ENCODE measurements at places on chromosomes 7 and 10.

DNA sequence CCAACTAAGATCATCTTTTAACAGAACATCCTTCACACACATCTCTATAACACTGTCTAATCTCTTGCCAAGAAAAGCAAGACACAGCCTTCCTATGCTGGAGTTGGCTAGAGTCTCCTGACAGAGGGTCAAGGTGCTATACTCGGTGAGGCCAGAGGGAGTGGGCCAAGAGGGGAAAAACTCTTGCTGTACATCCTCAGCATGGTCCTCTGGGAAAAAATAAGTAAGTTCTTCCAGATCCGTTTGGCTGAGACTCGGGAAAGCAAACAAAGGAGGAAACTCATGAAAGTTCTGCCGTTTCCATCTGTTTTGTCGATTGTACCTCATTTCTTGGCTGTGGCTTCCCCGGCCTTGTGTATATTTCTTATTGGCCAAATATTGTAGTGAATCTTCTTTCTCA is 33.9 kb downstream of the VWDE start:
- DNase-seq, result no peak

GRCh38 chr10:62386356-62387320 is 12.5 kb downstream of the ZNF365 start:
- DNase-seq, result no peak

DNA sequence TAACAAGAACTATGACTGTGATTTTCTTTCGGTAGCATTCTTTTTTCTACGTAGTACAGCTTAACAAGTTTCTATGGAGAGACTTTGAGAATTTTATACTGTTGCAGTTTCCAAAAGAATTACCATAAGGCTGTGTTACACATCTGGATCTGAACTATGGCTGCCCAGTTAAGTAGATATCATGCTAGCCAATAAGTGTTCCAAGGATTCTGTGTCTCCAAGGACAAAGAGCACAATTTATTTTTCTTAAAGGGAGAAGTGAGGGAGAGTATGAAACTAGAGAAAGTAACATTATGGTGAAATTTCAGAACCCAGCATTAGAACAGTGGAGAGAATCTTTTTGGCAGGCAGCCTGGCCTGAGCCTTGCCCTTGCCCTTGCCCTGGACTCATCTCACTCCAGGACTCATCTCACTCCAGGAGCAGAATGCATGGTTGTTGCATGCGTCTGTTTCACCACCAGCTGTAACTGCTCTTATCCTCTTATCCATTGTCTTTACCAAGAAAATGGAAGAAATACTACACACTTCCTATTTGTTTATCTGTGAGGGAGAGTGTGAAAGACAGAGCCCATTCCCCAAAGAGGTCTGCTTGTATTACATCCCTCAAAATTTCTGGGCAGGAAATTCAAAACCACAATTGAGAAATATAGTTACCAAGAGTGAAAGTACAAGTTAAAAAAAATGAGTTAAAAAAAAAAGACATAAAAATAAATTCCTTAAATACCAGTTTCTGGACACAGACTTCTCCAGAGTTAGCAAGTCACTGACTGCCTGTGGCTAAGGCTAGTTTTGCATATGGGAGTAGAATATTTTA is 1067.5 kb downstream of the NRG3 start:
- no peak for DNase-seq

DNA sequence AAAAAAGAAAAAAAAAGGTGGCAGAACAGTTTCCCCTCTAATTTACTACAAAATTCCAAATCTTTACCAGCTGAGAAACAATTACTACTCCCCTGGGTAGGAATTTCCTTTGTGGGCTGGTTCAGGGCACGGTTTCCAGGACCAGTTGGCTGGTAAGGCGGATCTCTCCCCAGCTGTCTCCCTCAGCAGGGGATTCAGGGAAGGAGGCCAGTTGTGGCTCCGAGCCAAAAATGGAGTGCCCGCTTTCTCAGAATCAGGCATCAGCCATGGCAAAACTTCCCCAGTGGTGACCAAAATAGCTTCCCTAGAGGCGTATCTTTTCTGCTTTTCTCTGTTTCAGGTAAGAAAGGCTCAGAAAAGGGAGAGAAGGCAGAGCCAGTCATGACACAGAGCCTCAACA is 91.2 kb downstream of the ZNF22 start:
- DNase-seq, result no peak

DNA sequence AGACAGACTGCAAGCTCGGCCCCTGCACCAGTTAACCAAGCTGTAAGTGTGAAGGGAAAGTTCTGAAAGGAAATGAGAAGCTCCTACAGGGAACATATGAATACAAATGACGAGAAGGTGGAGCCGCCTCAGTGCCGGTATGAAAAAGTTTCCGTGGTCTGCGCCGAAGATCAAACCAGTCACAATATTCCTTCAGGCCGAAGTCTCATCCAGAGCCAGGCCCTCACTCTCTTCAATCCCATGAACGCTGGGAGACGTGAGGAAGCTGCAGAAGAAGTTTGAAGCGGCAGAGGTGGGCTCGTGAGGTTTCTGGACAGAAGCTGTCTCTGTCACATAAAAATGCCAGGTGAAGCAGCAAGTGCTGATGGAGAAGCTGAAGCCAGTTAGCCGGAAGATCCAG is 71.9 kb downstream of the CFAP46 start:
- DNase-seq, result no peak

- DNase-seq, result no peak
These were observed 133.1 kb upstream of the PPP2R2D start for GRCh38 chr10:131767716-131768115.

DNA sequence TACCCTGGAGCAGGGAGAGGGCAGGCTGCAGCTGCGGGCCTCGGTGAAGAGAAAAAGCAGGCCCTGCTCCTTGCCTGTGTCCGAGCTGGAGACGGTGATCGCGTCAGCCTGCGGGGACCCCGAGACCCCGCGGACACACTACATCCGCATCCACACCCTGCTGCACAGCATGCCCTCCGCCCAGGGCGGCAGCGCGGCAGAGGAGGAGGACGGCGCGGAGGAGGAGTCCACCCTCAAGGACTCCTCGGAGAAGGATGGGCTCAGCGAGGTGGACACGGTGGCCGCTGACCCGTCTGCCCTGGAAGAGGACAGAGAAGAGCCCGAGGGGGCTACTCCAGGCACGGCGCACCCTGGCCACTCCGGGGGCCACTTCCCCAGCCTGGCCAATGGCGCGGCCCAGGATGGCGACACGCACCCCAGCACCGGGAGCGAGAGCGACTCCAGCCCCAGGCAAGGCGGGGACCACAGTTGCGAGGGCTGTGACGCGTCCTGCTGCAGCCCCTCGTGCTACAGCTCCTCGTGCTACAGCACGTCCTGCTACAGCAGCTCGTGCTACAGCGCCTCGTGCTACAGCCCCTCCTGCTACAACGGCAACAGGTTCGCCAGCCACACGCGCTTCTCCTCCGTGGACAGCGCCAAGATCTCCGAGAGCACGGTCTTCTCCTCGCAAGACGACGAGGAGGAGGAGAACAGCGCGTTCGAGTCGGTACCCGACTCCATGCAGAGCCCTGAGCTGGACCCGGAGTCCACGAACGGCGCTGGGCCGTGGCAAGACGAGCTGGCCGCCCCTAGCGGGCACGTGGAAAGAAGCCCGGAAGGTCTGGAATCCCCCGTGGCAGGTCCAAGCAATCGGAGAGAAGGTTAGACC is 138.0 kb upstream of the STK17A start:
- no peak for DNase-seq

DNA sequence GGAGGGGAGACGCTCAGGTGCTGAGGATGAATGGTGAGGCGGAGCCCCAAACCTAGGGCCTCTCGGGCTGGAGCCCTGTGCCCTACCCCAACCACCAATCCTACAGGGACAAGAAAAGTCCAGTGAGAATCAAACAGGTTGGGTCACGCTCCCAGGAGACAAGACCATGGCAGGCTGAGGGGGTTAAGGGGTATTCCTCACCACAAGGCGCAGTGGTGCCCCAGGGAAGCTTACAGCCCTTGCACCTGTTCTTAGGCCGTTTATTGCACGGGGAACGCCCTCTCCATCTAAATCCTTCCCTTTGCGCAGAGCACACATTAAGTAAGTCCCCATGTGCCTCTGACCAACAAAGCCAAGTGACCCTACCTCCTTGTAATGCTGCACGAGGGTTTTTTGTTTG is 3.5 kb downstream of the FZD9 start:
- DNase-seq, result no peak

DNA sequence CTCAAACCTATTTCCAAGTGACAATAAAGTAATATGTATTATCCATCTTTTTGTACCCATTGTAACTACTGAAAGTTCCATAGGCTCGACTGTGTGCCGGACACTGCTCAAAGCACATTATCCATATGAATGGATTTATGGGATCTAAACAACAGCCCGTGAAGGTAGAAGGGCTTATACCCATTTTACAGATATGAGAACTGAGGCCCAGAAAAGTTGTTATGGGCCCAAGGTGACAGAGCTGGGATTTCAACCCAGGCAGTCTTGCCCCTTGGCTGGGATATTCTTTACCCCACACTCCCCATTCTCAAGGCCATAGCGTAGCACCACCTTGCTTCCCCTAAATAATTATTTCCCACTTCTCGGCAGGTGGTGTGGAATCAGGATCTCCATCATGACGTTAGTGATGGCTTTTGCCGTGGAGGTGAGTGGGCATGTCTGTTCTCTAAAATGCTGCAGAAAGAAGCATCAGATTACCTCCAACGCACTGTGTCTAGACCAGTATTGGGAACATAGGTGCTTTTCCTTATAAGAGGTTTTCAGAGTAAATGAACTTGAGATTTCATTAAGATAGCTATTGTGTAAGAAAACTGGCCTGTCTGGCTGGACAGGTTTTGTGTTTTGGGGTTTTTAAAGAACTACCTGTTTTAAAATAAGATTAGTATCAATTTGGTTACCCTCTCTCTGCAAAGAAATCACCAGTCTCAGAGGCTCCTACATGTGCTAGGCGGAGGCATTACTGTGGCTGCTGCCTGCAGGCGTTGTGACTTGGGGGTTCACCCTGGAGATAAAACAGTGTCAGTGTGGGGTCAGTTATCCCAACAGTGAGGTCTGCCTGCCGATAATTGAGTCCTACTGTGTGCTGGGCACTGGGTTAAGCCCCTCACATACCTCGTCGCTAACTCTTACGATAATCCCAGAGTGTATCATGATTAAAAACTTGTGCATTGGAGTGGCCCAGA is 85.1 kb upstream of the SDK1 start:
- no peak for DNase-seq

DNA sequence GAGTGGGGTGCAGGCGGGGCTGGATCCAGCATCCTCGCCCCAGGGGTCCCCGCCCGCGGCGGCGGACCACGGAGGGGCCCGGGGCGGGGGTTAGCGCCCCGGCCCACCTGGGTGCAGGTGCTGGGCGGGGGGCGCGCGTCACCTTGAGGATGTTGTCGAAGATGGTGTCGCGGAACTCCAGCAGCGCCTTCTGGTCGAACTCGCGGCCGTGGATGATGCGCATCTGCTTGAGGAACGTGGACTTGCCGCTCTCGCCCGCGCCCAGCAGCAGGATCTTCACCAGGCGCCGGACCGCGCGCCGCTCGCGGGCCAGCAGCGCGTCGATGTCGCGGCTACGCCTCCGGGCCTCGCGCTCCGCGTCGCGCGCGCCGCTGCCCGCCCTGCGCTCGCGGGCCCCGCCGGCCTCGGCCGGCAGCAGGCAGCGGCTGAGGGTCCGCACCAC is 376 bp downstream of the GNA12 start:
- DNase-seq, result no peak

GRCh38 chr7:79471699-79472098 is 18.2 kb upstream of the MAGI2 start:
- no peak for DNase-seq

- DNase-seq, result no peak
These were observed 7.6 kb upstream of the MRC1 start for GRCh38 chr10:17801507-17801906.

- no peak for DNase-seq
These were observed 32.1 kb downstream of the FAS start for GRCh38 chr10:89022734-89023133.

GRCh38 chr7:150716368-150716767 is at the start of gene GIMAP1:
GIMAP1 (plus strand) TSS chr7:150716613; CDS start chr7:150719048, 2,435 bp downstream.
- peak; percentile 57 for DNase-seq

All from stimulated activated naive CD8-positive, alpha-beta T cell treated with anti-CD3 and anti-CD28 coated beads, Interleukin-15, amount 100 ng/mL, for 72 hours (primary cell).